PC-3 (cell line): ENCODE measurements at places on chromosomes 7 and 10. TPM values are rescaled to one million over a fixed set of nuclear protein-coding genes. Genes with fewer than 3 reads are reported as not detected.

WNT16 gene
- total RNA-seq: not detected in 2 replicates

MPP7 gene
- 8.9 and 9.1 TPM in 2 replicates for total RNA-seq

HELLS gene
- total RNA-seq: 86.3 and 98.0 TPM in 2 replicates

FRMPD2 gene
- 0.11 and 0.35 TPM in 2 replicates for total RNA-seq

MYH16 gene
- total RNA-seq: 2.8 and 4.7 TPM in 2 replicates

CALHM1 gene
- not detected in 2 replicates for total RNA-seq

HECW1 gene
- 3.0 and 3.6 TPM in 2 replicates for total RNA-seq

HECTD2 gene
- 2.9 and 4.0 TPM in 2 replicates for total RNA-seq

- DNase-seq: no peak
Measured at GRCh38 chr7:91946549-91946948, 5.9 kb downstream of the AKAP9 start.

DNA sequence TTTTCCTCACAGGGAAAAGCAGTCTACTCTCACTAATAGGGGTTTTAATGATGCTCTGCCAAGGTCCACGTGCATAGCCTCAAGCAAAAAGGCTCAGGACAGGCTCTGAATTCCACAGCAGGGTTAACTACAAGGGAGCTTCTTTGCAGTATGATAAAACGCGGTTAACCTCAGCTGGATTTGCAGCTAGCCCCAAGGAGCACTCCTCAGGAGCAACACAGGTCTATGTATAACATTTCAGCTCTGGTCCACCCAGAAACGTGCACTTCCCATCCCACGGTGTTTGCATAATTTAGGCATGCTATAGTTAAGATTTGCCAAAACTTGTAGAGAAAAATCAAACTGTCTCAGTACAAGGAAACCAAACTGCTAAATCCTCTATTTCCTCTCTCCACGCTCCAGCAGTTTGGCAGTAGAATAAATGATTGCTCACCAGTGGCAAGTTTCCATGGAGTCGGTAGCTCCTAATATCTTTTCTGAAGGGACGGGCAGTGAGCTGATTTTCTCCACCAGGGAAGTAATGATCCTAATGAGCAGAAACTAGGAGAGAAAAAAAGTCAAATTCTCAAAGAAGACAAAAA is 13.1 kb upstream of the ASB4 start:
- DNase-seq: no peak

GRCh38 chr7:133230591-133231194 is 22.2 kb upstream of the EXOC4 start:
- DNase-seq: peak; percentile 75

GRCh38 chr10:121516093-121516865 is 82.0 kb downstream of the FGFR2 start:
- DNase-seq: no peak

DNA sequence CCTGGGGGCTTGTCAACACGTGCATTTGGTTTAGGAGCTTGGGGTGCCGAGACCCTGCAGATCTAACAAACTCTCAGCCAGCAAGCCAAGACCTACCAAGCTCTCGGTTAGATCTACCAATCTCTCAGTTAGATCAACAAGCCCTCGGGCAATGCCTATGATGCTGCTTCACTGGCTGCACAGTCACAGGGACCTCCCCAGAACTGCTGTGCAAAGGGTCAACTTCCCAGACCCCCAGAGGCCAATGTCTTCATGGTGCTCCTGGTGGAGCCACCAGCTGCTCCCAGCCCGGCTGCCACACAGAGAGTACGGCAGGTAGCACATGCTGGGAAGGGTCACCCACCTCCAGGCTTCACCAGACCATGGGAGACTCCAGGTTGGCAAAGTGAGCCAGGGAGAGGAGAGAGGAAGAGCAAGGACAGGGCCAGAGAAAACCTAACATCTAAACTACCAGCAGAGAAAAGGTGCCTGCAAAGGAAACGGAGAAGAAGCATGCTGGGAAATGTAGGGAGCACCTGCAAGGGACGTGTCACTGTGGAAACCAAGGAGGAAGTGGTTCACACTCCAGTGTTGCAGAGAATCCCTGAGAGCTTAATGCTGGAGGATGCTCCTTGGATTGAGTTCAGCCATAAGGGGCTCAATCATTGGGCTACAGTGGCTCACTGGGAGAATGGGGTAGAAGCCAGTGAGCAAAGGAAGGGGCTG is 51.5 kb upstream of the GDF10 start:
- no peak for DNase-seq

DNA sequence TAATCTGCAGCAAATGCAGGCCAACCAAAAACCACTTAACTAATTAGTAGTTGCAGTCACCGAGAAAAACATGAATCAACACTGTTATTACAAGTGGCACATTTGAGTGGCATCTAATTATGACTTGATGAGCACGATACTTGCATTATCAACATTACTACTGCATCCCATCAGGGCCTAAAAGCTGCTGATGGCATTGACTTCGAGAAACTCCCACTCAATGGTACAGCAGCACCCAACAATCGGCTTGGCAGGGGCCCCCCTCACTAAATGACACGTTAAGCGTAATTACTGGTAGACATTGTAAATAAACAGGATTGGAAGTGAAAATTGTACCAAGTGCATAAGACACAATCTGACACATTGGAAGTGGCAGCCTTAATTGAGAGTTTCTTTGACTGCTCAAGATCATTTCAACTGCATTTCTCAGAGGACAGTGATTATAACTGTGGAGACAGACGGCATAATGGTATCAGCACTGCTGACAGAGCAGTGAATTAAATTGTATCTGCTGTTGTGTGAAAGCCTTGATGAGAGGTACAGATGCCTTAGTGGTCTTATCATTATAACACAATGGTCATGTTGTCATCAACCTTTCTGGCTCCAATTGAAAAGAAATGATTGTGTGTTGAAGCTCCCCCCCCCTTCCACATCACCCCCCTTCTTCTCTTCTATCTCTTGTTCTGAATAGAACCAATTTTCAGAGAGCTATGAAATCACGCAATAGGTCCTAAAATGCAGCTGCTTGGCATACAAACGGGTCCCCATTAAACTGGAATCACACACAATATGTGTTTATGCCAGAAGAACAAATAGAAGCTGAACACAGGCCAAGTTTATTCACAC is 43.4 kb downstream of the SHTN1 start:
- DNase-seq: no peak

GRCh38 chr10:35480142-35480541 is 125.0 kb upstream of the GJD4 start:
- DNase-seq: peak; percentile 44

DNA sequence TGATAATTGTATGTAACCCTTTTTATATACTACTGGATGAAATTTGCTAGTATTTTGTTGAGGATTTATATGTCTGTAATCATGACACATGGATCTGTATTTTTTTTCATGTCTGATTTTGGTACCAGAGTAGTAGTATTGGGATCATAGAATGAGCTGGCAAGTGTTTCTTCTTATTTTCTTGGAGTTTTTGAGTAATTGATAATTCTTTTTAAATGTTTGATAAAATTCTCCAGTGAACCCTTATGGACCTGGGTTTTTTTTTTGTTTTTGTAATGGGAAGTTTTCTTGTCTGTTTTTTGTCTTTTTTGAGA is 28.4 kb downstream of the ZNF33A start:
- DNase-seq: no peak

DNA sequence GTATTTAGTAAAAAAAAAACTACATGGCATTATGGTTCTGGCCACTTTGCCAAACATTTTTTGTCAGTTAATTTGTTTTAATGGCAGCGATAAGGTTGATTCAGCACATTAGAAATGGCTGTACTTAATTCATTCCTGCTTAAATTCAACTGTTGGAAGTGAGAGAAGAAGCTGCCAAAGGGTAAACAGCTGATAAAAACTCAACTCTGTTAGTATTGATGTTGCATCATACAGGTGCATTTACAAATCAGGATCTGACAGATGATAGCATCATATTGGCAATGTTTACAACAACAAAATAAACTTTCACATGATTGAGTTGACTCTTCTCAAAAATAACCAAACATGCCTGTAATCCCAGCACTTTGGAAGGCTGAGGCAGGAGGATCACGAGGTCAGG is 444.3 kb downstream of the IPMK start:
- no peak for DNase-seq

DNA sequence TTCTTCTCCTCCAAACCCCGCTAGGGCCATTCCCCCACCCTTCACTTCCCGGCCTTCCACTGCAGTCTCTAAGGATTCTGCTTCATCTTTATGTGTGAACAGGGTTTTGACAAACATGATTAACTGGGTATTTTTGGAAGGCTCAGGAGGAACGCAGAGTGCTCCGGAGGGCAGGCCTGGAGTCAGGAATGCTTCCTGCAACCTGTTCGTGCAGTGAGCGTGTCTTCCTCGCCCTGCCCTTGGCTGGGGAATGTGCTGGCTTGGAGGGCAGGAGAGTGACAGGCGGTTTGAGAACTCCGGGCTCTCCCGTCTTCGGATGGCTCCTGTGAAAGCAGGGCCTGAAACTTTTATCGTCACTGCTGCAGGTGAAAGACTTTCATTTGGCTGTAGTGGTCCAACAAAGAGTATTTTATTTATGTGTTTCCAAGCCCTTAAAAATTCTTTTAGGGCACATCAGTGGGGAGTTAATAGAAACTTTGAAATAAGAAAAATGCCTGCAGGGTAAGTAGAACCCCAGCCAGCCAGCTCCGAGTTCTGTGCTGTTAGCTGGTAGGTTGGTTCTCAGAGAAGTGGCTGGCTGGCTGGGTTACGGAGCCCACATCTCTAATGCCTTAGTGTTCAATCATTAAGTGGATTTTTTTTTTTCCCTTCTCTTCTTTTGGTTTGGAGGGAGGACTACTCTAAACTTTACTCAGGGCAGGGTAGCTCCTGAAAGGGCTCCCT is 51.0 kb downstream of the TCF7L2 start:
- DNase-seq: no peak
